BE2C (cell line): ENCODE measurements at places on chromosomes 5 and 9.

DNA sequence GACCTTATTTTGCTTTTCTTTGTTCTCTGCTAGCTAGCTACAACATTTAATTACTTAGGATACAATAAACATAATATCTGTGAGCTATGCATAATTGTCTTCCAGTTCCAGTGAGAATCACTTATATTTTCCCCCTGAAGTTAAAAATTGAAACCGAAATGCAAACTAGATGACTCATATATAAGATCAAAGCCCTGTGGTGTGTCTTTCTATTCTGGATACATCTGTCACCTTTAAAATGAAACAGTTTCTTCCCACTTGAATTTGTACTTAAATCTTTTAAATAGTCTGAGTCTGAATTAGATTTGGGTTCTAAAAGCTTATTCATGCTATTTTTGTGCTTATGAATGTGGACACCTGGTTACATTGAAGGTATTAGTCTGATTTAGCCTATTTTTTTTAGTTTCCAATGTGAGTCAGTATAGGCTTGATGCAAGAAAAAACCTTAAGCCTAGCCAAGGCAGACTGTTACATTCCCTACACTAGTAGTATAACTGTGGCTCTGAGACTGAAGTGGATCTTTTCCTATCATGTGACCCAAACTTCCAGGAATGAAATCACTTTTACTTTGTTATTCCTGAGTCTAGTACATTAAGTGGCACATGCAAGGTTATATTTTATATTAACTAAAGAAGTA, 703.5 kb upstream of the RGMB start:
- DNase-seq = no peak

- no peak for DNase-seq
Observed at GRCh38 chr9:93345643-93346230, 105.7 kb upstream of the FAM120A start.

GRCh38 chr5:144583541-144584449, 413.1 kb downstream of the KCTD16 start:
- DNase-seq = no peak

DNA sequence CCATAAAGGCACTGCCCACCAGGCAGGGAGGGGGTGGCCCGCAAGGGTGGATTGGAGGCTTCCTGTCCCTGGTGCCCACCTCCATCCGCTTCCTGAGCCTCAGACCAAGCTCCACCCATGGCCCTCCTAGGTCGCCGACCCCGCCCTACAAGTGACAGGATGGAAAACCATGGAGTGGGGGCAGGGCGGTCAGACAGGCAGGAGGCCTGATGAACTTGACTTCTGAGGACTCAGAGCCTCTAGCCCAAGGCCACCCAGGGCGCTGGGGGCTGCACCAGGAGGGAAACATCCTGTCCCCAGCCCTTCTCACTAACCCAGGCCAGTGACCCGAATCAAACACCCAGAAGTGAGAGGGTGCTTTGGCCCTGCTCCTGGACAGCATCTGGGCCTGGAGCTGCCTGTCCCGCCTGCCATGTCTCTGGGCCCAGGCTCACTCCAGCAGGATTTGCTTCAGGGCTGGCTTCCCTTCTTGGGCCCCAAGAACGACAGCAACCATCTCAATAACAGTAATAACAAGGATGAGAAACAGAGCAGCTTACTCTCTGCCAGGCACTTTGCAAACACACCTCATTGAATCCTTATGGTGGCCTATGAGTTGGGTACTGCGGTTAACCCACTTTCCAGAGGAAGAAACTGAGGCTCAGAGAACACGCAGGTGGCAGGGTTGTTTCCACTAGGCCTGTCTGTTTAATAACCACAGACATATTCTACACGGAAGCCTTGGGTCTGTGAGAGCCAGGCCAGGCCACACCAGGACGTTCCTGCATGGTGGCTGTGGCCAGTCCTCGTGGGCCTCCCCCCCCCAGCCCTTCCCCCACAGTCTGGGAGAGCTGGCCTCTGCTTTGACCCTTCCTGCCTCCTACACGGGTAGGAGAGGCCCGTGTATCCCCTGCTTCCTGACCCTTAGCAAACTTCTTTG, 4.4 kb upstream of the ST6GALNAC6 start:
- no peak for DNase-seq

DNA sequence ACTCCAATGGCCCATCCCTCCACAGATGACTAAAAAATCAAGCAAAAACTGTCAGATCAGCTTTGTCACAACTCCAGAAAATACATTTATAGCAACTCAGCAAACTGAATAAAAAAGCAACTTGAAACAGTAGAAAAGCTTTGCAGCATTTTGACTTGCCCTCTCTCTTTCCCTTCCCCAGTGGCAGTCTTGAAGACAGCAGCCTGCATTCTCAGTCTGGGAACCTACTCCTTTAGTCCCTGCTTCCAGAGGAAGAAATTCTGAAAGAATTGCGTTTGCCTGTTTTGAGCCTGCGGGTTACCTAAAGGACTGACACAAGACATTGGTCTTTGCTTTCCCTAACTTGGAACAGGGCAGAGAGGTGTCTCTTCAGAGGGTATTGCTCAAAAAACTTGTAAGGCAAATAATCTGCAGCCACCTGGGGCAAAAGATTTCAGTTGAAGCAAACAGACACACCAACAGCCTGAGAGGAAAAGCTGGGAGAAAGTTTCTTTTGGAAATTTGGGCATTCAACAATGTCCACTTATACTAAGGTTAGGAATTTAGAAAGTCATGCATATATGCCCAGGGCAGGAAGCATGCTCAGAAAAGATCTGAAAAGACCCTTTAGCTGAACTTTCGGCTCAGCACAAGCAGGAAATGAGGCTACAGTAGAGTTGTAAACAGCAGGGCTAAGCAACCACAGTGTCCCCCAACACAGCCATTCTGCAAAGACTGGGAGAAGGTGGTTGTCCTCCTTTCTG, 15.2 kb upstream of the SLC35D2 start:
- DNase-seq = no peak

- DNase-seq = no peak
Observed at GRCh38 chr5:73950441-73950873, 324.5 kb downstream of the ARHGEF28 start.

GRCh38 chr5:55892479-55892878, 41.3 kb downstream of the IL31RA start:
- DNase-seq = no peak

GRCh38 chr9:136829412-136829811, 12.9 kb upstream of the AJM1 start:
- no peak for DNase-seq

GRCh38 chr9:131319486-131319885, 30.0 kb downstream of the PLPP7 start:
- peak; percentile 58 for DNase-seq

GRCh38 chr5:176528301-176528700, 8.9 kb downstream of the RNF44 start:
- no peak for DNase-seq

DNA sequence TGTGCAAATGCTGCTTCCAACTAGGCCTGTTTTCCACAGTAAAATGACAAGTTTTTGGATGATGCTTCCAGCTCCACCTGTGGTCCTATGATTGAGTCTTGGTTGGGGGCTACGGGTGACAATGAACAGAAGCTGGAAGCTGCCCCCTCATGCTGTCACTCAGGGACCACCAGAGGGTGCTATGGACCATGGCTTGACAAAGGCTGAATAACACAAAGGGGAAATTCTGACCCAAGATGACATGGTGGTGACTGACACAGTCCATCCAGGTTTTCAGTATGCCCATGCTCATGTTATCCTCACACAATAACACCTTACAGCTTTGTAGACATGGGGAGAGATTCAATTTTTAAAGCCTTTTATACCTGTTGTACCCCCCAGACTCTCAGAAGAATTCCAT, 23.9 kb upstream of the SAP30L start:
- peak; percentile 71 for DNase-seq

DNA sequence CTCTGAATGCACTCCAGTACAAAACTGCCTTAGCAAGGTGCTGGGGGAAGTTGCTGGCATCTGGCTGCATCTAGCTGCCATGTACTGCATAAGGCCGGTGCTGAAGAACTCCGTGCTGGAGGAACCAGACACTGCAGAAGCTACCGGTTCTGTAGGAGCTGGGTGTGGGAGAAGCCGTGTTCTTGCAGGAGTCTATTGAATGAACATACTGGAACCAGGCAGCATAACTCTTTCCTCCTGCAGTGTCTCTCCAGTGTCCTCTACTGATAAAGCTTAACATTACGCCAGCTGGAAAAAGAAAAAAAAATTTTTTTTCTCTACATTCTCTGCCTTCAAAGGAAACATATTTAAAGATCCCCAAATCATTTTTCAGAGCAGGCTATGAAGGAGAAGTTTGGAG, 38.5 kb downstream of the VPS13A start:
- DNase-seq = peak; percentile 14

GRCh38 chr5:77308154-77308960, 97.9 kb downstream of the PDE8B start:
- DNase-seq = no peak

- no peak for DNase-seq
Observed at GRCh38 chr5:178152491-178153444, 917 bp downstream of the NHP2 start.

DNA sequence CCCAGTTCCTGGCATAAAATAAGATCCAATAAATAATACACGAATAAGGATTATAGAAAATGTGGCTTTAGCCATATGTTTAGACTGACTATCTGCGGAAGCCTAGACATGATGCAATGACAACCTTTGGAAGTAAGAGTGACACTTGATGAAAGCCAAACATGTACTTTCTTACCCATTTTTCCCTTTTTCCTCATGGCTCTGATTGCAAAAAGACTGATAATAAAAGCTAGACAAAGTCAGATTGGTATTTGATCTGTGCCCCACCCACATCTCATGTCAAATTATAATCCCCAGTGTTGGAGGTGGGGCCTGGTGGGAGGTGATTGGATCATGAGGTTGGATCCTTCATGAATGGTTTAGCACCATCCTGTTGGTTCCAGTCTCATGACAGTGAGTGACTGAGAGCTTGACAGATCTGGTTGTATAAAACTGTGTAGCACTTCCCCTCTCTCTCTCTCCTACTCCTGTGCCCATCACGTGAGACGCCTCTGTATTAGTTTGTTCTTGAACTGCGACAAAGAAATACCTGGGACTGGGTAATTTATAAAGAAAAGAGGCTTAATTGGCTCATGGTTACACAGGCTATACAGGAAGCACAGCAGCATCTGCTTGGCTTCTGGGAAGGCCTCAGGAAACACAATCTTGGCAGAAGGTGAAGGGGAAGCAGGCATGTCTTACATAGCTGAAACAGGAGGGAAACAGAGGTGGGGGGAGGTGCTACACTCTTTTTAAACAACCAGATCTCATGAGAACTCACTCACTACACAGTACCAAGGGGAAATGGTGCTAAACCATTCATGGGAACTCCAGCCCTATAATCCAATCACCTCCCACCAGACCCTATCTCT, 243.4 kb upstream of the PIK3R1 start:
- DNase-seq = no peak

GRCh38 chr9:5853617-5854016, 20.7 kb upstream of the ERMP1 start:
- no peak for DNase-seq

DNA sequence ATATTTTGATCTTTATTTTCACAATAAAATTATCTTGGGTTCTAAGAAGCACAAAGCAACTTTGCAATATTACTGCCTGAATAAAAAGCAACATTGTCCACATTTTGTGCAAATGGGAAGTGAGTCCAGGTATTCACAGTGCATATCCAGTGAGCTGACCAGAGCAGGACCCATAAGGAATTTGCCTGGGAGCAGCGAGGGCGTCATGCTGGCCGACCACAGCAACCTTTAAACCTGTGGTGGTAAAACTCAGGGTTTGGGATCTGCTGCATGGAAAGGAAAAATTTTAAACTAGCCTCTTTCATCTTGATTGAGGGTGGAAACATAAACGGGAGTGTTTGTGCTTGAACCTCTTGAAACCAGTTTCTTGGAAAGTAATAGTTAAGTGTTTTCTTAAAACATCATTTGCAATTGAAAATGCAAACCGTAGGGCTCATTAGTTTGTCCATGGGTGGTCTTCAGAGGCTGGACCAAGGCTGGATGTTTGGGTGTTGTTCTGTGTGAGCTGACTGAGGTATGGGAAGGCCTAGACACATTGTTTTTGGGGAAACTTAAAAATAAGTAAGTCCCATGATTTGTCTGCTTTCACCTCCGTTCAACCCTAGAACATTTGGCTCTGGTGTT, 85.0 kb upstream of the ANKH start:
- no peak for DNase-seq

GRCh38 chr5:126912616-126913200, 117.7 kb downstream of the MARCHF3 start:
- DNase-seq = no peak

- peak; percentile 85 for DNase-seq
Observed at GRCh38 chr5:73215891-73216610, 43.1 kb downstream of the TMEM174 start.

DNA sequence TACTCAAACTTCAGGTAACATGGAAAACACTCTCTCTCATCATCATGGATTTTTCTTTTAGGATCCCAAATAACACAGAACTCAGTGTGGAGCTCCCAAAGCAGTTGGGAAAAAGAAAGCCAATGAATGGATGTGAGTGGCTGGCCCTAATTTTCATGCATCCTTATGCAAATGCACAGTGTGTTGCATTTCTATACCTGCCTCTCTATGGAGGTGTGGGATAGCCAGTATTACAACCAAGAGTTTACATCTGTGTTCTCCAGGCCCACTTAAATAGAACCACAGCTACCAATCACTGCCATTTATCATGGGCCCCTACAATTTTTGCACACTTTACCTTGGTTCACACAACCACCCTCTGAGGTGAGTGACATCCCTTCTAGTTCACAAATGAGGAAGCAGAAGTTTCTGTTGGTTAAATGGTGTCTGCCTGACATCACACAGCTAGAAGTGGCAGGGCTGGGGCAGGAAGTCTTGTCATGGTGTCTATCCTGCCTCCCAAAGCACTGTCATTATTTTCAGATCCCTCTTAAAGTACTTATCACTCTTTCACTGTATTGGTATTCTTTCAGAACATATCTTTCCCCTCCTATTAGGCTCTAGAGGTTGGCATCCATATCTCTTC, 17.3 kb downstream of the MAMDC2 start:
- DNase-seq = no peak

- DNase-seq = no peak
Observed at GRCh38 chr5:10115669-10116068, 134.0 kb downstream of the ATPSCKMT start.

GRCh38 chr5:17907094-17907493, 272.8 kb downstream of the TAF11L14 start:
- no peak for DNase-seq

DNA sequence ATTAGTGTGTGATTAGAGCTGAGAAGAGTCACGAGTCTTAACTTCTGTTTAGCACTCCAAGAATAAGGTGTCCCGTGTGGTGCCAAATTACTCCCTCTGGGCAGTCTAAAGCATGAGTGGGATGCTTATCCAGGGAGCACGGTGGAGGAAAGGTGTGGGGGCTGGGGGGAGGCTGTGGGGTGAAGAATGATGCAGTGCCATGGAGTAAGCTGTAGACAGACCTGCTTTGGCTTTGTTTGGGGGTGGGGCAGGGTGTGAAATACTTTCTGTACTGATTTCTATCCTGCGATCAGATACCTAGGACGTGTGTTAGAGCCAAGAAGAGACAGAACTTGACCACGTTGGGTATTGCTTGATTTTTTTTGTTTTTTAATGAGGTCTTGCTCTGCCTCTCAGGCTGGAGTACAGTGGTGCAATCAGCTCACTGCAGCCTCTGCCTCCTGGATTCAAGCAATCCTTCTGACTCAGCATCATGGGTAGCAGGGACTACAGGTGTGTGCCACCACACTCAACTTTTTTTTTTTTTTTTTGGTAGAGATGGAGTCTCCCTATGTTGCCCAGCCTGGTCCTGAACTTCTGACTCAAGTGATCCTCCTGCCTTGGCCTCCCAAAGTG, 232.8 kb downstream of the MAN2A1 start:
- no peak for DNase-seq

GRCh38 chr5:40165106-40165788, 514.5 kb upstream of the PTGER4 start:
- no peak for DNase-seq
